Stimulated activated CD4-positive, alpha-beta T cell treated with anti-CD3 and anti-CD28 coated beads, Interleukin-2, amount 100 ng/mL, for 48 hours (primary cell): ENCODE measurements at places on chromosomes 3 and 15.

GRCh38 chr3:13087320-13087990 lies 14.2 kb upstream of the IQSEC1 start:
- no peak for DNase-seq

- no peak for DNase-seq
Observed at GRCh38 chr3:58235970-58236369, 1.6 kb upstream of the ABHD6 start.

- no peak for DNase-seq
Observed at GRCh38 chr3:110711851-110712516, 359.6 kb upstream of the NECTIN3 start.

DNA sequence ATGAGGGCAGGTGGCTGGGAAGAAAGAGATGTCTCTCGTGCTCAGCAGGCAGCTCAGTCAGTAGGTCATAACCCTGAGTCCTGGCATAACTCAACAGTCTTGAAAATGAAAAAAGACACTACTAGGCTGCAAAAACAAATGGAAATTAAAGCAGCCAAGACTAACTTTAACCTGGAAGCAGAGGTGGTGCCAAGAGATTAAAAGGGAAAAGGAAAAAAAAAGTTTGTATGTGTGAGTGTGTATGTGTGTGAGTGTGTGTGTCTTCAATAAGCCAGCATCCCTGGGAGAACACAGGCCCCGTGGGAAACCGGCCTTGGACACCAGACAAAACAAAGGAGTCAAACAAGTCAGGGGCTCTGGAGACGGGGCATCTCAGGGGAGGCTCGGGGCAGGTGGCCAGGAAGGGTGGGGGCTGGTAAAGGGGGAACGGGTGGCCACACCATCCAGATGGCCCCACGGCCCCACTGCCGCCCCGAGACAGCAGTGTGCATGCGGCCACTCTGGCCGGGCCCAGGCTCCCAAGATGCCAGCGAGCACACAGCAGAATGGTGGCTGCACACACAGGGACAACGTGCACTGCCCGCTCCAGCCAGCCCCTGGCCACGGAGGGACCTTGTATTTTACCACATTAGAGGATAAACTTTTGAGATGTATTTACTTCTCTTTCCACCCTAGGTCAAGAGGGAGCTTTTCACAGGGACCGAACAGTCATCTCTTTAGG lies 23.8 kb downstream of the CYFIP1 start:
- DNase-seq, result no peak

DNA sequence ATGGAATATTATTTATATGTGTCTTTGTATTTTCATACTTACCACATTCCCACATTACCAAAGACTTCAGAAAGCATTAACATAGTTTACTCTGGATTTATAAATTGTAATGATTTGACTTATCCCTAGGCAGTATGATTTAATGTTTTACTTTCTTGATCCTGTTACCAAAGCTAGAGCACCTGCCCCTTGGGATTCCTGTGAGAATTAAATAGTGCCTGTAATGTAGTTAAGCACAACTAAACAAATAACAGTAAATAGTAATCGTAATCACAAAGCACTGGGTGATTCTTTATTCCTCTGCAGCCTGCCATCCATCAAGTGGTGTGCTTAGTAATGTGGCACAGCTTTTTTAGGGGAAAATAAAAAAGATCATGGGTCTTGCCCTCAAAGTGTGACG lies 39.1 kb downstream of the ATP2C1 start:
- no peak for DNase-seq

- DNase-seq, result no peak
Observed at GRCh38 chr3:129558772-129559564, 16.0 kb downstream of the H1-8 start.

DNA sequence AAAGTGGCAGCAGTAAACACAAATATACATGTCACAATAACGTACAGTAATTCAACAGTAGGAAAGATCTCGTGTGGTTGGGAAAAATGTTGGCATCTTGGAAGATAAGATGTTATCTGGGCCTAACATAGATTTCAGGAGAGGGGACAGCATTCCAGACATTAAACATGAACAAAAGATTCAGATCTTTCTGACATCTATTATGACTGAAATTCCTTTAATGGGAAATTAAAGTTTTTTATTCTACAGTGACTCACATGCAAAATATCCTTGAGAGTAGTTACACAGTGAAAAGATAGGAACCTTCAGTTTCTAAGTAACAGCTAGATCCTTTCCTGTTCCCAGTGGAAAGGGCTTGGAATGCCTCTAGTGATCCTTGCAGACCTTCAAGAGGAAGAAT lies 9.2 kb downstream of the NDUFB5 start:
- no peak for DNase-seq

DNA sequence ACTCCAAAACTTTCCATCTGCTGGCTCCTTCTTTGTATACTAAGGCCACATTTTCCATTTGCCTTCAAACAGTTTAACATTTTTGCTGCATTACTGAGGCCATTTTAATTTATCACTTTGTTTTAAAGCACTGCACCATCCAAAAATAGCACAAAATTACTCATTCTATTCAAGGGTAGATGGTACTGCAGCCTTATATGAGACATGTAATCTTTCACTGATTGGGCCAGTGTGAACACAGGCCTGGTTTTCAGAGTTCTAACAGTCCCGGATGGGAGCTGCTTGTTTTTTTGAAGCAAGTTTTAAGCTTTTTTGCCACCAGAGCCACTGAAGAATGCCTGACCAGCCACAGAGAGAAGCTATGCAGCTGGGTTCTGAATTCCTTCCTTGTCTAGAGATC lies 172.3 kb upstream of the TSC22D2 start:
- DNase-seq, result no peak

GRCh38 chr15:98503970-98504369 lies 144.4 kb upstream of the IGF1R start:
- no peak for DNase-seq

GRCh38 chr3:187849016-187849654 lies 103.9 kb upstream of the BCL6 start:
- no peak for DNase-seq

- no peak for DNase-seq
Observed at GRCh38 chr15:88011533-88011932, 245.0 kb downstream of the NTRK3 start.

DNA sequence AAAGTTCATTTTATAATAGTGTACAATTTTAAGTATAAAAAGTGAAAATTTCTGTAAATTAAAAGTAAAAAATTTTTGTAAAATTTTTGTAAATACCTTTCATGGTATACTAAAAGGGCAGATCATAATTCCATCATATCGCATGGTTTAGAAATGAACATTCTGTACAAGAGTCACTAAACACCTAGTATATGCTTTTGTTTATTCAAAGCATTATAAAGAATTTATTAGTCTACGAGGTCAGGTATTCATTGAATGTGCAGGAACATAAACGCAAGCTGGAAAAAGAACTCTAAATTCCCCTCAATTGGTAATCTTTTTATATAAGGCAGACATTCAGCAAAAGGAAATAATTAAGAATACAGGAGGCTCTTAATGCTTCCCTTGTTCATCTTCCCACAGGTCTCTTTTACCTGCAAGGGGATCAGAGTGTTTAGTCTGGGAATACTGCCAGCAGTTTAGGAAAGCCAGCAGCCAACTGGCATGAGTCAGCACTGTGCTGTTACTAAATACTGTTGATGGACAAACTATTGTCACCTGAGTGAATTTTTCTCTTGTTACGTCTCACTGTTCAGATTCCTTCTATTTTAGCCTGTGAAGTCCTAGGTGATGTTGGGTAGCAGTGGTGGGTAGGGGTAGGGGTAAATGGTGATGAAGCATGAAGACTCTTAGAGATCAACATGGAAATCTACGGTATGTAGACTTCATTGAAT lies 70.1 kb downstream of the UQCC5 start:
- no peak for DNase-seq

DNA sequence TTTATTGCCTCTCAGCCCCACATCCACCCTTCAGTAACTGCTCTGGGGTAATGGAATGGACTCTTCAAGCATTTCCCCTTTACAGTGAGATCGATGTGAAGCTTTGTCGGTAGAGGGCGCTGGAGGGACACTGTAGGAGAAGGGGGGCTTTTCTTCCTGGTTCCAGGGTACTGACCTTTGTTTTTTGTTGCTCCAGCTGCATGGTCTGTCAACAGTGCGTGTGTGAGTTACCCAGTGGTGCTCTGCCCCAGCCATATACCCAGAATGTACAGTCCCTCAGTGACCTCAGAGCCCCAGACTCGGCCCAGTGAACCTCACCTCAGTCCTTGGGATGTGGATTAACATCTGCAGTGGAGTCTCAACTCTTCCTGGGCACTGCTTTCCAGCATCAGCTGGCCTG lies 180.3 kb upstream of the TSC22D2 start:
- DNase-seq, result peak; percentile 31

DNA sequence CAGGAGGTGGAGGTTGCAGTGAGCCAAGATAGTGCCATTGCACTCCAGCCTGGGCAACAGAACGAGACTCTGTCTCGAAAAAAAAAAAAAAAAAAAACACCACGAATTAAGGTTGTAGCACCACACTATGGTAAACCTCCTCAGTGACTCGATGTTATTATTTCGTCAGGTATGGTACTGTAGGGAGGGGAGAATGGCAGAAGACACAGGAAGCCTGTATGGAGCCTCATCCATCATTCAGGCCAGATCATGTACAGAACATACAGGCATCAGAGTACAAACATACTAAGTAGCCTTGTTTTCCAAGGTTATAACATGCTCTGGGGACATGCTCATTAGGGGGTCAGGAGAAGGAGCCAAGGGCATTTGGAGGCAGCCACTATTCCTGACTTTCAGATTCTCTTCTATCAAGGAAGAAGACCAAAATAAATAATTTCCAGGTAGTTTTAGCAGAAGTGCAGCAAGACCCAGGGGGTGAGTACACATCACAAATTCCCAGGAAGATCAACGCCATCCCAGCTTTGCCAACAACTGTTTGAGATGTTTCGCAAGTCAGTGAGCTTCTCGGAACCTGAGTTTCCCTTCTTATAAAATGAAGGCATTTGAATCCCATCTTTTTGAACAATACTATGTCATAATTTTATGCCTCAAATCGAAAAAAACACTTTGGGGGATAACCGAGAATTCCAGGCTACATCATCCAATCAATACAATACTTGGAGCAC lies 79.8 kb downstream of the FOXP1 start:
- no peak for DNase-seq

DNA sequence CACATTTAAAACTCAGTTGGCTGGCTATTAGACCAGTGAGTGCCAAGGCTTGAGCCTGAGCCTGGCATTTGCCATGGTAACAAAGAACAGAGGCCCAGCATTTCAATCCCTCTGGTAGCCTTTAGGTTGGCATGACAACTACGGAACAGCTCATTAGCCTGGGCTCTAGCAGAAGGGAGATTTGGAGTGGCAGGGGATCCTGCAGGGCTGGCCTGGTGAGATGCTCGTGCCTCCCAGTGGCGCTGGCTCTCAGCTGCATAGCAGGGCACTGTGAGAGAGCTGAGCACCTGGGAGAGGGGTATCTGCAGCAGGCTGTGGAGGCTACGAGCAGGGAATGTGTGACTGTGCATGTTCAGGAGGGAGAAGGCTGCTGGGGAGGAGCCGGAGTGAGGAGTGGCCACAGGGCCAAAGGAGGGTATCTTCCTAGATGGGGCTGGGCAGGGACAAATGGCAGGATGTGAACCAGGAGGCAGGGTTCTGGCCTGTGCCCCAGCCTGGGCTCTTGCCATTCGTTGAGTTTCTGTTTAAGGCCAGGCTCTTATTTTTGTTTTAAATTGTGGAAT lies 5.6 kb upstream of the ABTB1 start:
- DNase-seq, result no peak

DNA sequence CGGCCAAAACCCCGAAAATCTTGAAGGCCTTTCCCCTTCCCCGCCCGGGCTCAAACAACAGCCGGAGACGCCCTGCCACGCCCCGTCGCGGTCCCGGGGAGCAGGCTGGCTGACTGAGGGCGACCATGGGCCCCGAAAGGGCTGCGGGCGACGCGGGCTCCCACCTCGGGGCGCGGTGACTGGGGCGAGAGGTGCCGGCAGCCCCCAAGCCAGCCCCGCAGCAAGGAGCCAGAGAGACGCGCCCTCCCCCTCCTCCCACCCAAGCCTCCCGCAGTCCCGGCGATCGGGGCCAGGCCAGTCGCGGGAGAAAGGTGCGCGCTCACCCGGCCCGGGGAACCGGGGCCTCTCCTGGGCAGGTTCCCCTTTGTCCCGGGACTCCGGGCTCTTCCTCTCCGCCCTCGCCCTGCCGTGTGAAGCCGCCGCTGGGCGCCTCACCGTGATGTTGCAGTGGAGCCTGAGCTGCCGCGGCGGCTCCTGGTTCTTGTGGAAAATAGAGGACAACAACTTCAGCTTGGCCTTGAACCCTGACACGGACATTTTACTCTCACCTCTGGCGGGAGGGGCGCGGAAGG lies 30.6 kb upstream of the ZSCAN2 start:
- DNase-seq, result peak; percentile 28

- no peak for DNase-seq
Observed at GRCh38 chr15:69860921-69861320, 236.8 kb downstream of the TLE3 start.

DNA sequence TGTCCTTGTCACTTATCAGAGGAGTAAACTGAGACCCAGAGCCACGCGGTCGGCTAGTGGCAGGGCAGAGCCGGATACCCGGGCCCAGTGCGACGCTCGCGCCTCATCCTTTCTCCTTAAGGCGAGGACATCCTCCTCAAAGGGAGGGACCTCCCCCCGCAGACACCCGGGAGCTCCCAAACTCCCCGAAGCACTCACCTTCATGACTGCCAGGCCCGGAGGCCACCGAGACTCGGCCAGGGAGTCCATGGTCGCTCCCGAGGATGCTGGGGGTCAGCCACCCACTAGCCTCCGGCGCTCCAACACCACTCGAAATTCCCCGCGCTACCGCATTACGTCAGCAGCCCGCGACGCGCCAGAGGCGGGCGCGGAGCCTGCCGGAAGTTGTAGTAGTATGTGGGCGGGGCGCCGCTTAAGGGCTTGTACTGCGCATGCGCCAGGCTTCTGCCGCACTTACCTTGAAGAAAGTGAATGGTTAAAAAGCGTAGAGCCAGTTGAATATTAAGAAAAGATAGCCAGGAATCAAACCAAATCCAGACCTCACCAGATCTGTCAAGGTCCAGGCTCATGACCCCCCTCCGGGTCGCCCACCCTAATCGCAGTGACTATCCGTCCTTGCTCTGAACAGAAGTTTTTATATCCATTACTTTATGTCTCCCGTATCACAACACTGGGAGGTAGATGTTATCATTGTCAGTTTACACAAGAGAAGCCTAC lies at the start of gene RAD18:
RAD18 (minus strand) TSS at position 336 of the 717 bp plus-strand sequence; CDS start at position 249, 87 bp downstream.
- peak; percentile 90 for DNase-seq

- no peak for DNase-seq
Observed at GRCh38 chr15:60116456-60117089, 112.5 kb downstream of the FOXB1 start.
